ENCODE measurements at places on chromosomes 12 and 14. TPM values are rescaled to one million over a fixed set of nuclear protein-coding genes. Genes with fewer than 3 reads are reported as not detected.

DNA sequence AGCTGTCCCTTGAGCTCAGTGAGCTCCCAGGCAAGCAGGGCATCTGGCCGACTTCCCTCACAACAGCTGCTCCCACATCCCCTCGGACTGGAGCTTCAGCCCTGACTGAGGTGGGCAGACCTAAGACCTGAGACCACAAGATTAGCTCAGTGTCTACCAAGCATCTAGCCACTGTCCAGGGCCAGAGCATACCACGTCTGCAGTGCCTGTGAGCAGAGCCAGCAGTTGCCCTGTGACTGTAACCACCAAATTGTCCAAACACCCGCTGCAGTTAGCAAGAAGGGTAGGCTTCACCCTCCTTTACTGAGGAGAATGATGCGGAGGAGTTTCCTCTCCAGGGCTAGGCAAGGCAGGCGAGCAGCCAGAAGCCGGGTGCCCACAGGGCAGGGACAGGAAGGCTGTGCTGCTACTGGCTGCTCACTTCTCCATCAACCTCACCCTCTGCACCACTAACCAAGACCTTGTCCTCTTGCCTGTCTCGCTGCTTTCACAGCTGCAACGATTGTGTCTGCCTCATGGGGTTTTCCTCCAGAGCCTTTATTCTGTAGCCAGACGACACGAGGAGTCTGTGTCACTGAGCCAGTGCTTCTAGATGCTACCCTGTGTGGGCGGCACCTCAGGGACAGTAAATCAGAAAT lies 53.9 kb downstream of the ANAPC7 start:
- no peak for DNase-seq

DNA sequence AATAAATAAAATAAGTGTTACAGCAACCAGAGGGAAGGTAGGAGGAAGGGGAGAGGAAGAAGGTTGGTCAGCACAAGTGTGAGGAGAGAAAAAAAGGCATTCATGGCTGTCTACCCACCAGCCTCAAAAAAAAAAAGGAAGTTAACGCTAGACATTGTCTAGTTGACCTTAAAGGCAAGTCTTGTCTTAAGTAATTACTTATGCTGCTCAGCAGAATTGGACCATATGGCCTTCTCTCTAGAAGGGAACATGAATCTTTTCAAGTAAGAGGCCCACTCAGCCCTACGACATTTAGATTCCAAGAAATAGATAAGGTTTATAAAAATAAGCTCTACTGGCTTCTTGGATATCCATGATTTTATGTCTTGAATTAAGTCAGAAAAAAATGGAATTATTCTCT lies 172.7 kb downstream of the ETNK1 start:
- DNase-seq: no peak

- no peak for DNase-seq
Measured at GRCh38 chr14:21264025-21264801, 5.0 kb downstream of the HNRNPC start.

The CLEC14A gene
- 35.0 TPM for total RNA-seq

- DNase-seq: no peak
Measured at GRCh38 chr12:2851931-2852330, 4.9 kb downstream of the TEX52 start.

- no peak for DNase-seq
Measured at GRCh38 chr12:7872566-7873319, at the start of gene SLC2A14. SLC2A14 (minus strand) TSS chr12:7872915; CDS start chr12:7869880, 3,035 bp downstream.

The MFAP5 gene
- total RNA-seq: 94.7 TPM

GRCh38 chr14:65604936-65605335 lies 192.4 kb downstream of the FUT8 start:
- DNase-seq: no peak

DNA sequence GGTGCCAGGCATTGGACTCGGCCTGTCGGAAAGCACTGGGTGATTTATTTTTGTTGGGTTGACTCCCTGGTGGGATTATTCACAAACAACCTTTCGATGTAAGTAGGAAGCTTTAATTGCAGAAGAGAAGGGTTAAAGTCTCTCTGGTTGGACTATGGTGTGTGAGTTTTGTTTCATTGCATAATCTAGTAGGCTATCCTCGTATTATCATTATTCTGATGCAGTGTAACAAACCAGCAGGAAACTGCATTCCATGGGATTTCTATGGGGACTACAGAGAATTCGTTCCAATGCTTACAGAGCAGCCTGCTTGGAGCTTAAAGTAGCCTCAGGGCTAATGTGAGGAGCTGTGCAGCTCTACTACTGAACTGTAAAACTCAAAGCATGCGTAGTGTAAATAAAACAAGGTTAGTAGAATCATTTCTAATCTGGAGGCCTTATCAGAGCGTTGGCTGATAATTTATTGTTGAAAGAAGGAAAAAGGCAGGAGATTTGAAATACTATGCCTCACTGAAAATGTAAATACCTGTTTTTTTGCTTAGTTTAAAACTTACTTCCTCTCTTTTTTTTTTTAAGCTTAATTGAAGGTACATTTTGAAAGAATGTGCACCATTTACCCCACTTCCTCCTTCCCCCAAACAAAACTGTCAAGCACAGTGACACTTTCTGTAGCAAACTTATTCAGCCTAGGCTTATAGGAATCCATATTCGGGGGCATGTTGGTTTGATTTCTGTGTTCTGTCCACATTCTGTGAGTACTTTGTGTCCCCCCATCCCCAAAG lies 226.7 kb downstream of the NPAS3 start:
- DNase-seq: no peak

The FAM90A1 gene
- under 0.01 TPM for total RNA-seq

The MYF6 gene
- total RNA-seq: not detected

DNA sequence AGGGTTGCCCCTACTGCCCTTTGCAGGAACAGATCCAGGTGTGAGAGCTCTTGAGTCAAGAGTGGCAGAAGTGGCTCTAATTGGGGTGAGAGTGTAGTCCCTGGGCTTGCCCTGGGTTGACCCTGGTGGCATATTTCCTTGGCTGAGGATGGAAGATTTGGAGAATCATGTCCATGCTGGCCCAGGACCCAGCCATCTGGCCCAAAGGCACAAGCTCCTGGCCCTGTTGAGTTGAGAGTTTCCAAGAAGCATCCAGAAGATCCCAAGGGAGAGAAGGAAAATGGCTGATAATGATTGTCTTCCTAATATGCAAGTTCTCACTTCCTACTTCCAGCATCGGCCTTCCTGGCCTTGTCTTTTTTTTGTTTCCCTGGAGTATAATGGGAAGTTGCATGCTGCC lies 55.5 kb upstream of the SRSF5 start:
- no peak for DNase-seq

Measured in esophagus muscularis mucosa (tissue), 4 donors.